Coronary artery (tissue), 2 donors: ENCODE measurements at places on chromosomes 13 and 19.

- DNase-seq: no peak
These were observed 622 bp upstream of the FDX2 start for GRCh38 chr19:10316229-10317044.

DNA sequence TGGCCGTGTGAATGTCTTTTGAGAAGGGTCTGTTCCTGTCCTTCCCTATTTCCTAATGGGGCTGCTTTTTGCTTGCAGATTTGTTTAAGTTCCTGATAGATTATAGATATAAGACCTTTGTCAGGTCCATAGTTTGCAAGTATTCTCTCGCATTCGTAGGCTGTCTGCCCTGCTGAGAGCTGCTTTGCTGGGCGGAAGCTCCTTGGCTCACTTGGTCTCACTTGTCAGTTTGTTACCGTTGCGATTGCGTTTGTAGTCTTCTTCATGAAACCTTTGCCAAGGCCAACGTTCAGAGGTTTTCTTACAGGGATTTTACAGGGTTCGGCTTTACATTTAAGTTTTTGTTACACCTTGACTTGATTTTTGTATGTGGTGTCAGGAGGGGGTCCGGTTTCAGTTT is 44.0 kb upstream of the TFDP1 start:
- DNase-seq: no peak

DNA sequence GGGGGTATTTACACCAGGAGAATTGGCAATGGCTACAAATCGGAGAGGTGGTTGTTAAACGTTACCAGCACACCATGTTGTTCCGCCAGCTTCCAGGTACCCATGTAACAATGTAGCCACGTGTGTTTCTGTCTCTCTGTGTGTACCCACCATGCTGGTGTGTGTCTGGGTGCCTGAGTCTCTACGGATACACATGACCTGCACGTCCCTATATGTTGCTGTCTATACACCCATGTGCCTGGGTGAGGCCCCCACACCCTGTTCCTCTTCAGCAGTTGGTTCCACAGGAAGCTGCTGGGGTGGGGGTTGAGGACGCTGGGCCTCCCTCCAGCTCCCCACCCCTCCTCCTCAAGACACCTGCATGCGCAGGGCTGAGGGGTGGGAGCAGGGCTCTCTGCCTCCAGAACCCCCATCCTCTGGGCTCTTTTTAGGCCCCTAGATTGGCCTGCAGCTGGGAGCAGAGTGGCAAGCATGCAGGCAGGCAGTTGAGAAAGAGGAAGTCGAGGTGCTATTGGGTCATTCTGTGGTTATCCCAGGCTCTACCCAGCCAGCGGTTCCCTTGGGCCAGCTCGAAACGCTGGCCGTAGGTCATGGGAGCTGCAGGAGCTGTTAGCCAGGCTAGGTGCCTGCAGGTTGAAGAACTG is at the start of gene ARHGEF18:
ARHGEF18 (plus strand) TSS at position 351 of the 644 bp plus-strand sequence. CDS start 13,954 bp downstream, outside the sequence.
- no peak for DNase-seq

DNA sequence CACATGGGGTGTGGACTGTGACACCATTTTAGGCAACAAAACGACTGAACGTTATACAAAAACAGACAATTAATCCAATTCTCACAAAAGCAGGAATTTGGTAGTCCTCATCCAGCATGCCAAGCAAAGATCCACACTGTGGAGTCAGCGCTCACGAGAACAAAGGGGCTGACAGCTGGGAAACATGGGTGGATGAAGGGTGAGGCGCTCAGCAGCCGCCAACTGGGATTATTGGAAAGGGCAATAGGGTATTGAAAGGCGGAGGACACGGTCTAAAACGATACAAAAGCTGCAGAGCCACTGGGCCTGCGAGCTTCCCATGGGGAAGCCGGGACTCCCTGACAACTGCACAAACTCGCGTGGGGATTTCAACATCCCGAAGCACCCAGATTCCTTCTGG is 4.7 kb upstream of the ZNF813 start:
- DNase-seq: no peak

GRCh38 chr13:85616275-85616674 is 182.9 kb downstream of the SLITRK6 start:
- DNase-seq: no peak

DNA sequence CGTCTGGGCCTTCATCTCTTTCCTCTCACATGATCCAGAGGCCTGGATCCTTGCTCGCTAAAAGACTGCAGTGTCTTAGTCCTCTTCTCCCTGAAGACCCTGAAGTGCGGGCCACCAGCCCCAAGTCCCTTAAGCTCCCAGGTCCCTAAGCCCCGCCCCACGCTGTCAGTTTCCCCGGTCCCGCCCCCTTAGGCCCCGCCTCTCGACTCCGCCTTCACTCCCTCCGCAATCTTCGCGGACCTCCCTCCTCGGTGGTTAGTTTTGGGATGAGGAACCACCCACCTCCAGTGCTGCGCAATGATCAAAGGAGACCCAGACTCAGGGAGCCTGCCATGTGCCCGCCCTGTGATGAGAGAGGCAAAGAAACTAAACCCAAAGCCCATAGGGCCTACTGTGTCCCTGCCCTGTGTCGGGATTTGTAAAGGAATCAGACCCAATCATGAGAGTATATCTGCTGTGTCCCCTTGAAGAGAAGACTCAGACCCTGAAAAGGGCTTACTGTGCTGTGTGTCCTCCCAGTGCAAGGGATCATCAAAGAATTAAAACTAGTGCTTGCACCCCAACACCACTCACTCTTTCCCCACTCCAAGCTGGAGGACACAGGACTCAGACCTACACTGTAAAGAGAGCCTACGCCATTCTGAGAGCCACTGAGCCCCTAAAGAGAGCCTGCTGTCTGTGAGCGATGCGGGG is 3.0 kb upstream of the COX6B1 start:
- peak; percentile 83 for DNase-seq

GRCh38 chr13:67090856-67091255 is 139.3 kb downstream of the PCDH9 start:
- DNase-seq: no peak

DNA sequence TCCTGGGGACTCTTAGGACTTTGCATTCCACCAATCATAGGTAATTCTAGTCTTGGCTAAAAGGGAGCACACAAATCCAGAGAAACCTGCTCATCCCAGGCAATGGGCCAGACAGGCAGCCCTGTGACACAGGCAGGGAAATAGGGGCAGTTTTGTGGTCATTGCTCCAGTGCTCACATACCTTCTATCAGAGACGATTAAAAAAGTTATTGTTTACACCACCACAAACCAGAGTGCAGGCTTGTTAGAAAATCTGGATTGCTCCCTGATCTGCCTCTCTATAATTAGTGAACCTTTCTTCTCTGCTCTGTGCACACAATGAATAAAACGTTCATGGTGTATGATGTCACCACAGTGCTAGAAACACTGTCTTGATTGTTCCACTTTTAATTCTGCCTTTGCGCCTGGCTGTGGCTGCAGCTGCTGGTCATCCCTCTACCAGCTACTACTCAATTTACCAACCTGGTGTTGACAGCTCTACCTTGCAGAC is 121.6 kb upstream of the SPATA13 start:
- DNase-seq: no peak

- no peak for DNase-seq
These were observed 5.2 kb downstream of the SLC25A42 start for GRCh38 chr19:19068659-19069654.

DNA sequence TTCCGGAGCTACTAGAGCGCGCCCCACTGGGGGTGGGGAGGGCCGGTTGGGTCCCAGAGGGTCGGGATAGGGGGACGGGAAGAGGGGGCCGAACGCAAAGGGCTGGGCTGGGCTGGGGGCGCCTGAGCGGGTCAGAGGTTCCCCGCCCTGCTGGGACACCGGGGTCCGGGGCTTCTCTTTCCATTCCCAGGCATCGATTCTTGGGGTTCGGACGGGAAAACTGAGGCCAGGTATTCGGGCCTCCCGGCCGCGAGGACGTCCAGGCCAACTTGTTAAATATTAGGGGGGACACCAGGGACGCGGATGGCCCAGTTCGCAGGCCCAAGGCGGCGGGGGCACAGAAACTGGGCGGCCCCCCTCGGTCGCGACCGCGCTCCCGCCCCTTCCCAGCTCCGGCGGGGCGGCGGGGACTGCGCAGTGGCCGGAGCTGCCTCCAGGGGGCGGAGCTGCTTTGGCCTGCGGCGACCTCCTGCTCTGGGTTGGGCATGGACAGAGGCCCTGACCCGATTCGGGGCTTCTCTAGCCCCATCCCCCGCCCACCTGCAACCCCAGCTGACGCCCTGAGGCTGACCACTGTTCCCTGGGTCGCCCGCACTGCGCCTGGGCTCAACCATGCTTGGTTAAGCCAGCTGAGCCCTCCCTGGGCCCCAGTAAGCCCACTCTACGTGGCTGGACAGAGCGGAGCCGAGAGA is 1.2 kb upstream of the KLF16 start:
- peak; percentile 89 for DNase-seq

GRCh38 chr19:54389553-54389952 is 24.8 kb upstream of the LAIR1 start:
- no peak for DNase-seq
